Colonic mucosa (tissue), 4 donors: ENCODE measurements at places on chromosomes 12 and 14. TPM values are rescaled to one million over a fixed set of nuclear protein-coding genes. Genes with fewer than 3 reads are reported as not detected.

C12orf54 gene
- not detected for total RNA-seq

LMNTD1 gene
- total RNA-seq, result not detected

SPX gene
- total RNA-seq, result not detected

FITM1 gene
- total RNA-seq, result 0.85 TPM

SMCO2 gene
- not detected for total RNA-seq

PPP1R3E gene
- total RNA-seq, result 12.6 TPM

CHFR gene
- 41.4 TPM for total RNA-seq

SYCP3 gene
- not detected for total RNA-seq

TAS2R43 gene
- not detected for total RNA-seq

HCAR1 gene
- not detected for total RNA-seq

DNA sequence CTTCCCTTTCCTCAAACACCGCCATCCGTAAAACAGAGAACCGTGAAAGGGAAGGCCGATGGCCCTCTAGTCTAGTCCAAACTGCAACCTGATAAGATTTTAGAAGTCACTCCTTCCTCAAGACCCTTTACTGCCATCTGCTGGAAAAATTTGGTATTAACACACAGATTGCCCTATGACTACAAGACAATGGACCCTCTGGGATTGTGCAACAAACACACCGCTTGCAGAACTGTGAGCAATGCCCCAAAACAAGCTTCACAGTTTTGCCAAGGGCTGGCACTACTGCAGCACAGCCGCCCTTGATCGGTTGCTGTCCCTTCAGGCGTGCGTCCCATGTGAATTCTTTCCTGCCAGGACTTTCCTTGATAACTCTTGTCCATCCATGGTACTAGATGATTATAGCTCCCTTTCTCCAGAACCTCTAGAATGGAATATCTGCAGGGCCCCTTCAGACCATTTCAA, 23.1 kb downstream of the LLPH start:
- peak; percentile 78 for DNase-seq

- DNase-seq, result no peak
These were observed 147.8 kb upstream of the ATP2B1 start for GRCh38 chr12:89856431-89856830.

DNA sequence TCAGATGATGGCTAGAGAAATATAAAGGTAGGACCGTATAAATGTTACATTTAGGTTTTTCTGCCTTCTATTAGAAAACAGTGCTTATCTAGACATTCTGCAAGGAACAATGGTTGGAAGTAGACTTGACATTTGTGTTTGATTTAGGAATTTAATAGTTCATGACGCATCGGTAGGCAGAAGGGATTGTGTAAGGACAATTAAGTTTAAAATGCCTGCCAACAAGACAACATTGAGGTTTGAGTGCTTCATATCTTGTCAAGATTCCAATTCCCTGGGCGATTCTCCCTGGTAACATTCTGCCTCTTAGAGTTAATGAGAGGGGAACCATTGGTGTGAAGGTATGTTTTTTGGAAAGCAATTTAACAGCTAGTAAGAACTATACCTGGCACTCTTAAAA, 186.8 kb upstream of the RBM19 start:
- no peak for DNase-seq

DNA sequence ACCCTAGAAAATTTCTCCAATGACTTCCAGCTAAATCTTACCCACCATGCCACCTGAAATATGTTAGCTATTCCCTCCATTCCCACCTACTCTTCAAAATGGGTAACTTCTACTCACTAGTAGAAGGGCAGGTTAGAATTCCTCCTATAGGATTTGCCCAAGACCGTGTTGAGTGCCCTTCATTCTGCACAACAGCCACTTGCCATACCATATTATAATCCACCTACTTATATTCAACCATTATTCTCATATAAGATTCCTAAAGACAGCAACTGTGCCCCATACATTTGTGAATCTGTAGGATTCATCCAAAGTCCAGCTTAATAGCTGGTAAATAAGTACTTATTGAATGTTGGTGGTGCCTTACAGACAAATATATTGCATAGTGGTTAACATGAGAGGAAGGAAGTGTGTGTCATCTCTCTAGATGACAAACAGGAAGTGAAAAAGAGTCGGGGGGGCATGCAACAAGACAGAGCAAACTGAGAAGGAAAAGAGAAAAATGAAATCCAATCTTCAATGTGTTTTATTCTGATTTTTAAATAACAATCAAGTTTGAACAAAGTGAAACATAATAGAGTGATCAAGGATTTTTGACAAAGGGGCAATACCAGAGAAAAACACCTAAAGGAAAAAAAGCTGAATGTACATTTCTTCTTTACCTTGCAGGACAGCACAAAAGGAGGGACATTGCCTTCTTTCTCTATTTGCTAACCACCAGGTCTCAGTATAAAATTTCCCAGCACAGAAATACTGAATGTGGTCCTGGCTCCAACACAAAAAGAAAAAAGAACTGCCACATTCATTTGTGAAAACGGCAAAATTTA, 389.3 kb upstream of the USP15 start:
- no peak for DNase-seq

DNA sequence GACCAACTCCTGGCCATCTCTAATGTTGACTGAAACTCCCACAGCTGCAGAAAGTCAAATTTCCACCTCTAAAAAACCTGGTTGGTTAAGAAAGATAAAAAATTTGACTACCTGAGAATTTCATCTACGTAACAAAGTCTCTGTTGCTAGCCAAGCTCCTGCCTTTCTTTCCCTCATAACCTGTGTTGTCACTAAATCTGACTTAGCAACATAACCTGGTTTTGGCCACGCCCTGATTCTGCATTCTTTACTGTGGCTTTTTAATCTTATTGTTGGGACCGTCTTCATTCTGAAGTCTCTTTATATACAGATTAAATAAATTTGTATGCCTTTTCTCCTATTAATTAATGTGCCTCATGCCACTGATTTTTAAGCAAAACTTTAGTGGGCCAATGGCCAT, 16.1 kb upstream of the CD69 start:
- no peak for DNase-seq

- DNase-seq, result peak; percentile 77
These were observed 3.8 kb upstream of the SIVA1 start for GRCh38 chr14:104749111-104749649.

GRCh38 chr14:63611078-63611477, 30.6 kb downstream of the WDR89 start:
- no peak for DNase-seq

- DNase-seq, result no peak
These were observed 62.9 kb upstream of the HIF1A start for GRCh38 chr14:61632401-61632800.

- no peak for DNase-seq
These were observed 34.1 kb upstream of the STON2 start for GRCh38 chr14:81434230-81434629.

GRCh38 chr12:130953771-130954543, at the start of gene ADGRD1:
Gene ADGRD1, plus strand, starts transcription at chr12:130953907. Its CDS starts 559 bp downstream, at chr12:130954466.
- DNase-seq, result peak; percentile 36

GRCh38 chr14:93347850-93348249, 868 bp downstream of the COX8C start:
- DNase-seq, result no peak
